Heart right ventricle (tissue), 16 donors: ENCODE measurements at places on chromosomes 4 and X. TPM values are rescaled to one million over a fixed set of nuclear protein-coding genes. Genes with fewer than 3 reads are reported as not detected.

SOD3 gene
- total RNA-seq: 36.5 TPM

SOWAHB gene
- 0.12 TPM for total RNA-seq

CFAP299 gene
- total RNA-seq: not detected

DNA sequence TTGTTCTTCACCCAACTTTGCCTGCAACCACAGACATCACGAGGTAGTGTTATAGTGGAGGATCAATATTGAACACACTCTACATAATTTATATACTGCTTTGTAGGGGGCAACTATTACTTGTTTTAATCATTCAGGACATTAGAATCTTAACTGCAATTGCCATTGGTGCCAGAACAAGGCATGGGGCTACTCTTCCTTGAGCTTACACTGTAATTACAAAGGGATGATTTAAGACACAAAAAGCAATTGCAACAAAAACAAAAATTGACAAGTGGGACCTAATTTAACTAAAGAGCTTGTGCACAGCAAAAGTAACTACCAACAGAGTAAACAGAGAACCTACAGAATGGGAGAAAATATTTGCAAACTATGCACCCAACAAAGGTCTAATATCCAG lies 24.0 kb upstream of the DDX53 start:
- H3K27me3 ChIP-seq: no peaks in the 10 kb centered on the region
- no peak for DNase-seq
- H3K36me3 ChIP-seq: no peaks in the 10 kb centered on the region
- no peak overlapping the region for H3K27ac ChIP-seq
